DMS79 (cell line): ENCODE measurements at places on chromosomes 7 and 10.

GRCh38 chr7:117283371-117283770, 39.5 kb downstream of the WNT2 start:
- DNase-seq: no peak

DNA sequence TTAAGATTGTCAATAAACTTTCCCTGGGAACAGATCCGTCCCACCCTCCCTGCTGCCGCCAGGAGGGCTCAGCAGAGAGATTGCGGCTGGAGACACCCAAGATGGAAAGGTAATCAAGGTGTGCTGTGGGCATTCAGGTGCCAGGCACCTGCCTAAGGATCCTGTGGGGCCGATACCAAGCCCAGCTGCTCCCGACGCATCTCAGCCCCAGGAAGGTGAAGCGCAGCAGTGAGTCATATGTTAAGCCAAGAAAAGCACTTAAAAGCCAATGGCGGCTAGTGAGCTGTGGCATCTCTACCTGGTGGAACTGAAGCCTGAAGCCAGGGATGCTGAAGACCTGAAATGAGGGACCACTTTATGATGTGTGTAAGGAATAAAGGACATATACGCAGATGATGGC, 6.1 kb downstream of the WDR86 start:
- DNase-seq: no peak

DNA sequence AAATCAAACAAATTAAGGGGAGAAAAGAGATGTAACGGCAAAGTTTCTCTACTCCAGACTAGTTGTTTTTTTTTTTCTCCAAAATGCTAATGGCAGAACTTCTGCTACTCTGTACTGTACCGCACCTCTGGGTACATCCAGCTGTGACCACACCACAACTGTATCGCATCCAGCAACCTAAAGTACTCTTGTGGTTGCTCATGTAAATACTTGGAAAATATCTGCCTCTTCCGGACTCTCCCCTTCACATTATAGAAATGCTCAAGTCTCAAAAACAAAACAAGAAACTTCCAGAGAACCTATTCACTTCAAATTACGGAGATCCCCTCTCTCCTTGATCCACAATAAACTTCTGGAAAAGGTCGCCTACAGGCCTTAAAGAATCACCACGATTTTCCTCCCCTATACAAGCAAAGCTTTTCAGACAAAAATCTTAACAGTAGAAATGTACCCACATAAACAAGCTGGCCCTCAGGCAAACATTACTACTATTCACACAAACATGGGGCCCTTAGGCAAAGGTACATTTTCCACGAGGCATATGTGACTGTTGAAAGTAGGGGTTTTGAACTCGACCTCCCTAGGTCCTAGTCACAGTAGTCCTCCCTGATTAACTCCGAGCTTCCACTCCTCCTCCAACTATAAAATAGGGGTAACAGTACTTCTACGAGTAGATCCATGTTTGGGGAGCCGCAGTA, 222.9 kb upstream of the MKLN1 start:
- no peak for DNase-seq

GRCh38 chr10:75430000-75430763, 1.2 kb upstream of the LRMDA start:
- DNase-seq: no peak

GRCh38 chr7:155996718-155997280, 184.5 kb upstream of the SHH start:
- no peak for DNase-seq

- DNase-seq: no peak
These were observed 39.2 kb upstream of the ASL start for GRCh38 chr7:66036382-66036781.

GRCh38 chr7:129468547-129468946, 33.8 kb upstream of the SMKR1 start:
- no peak for DNase-seq

GRCh38 chr10:111840546-111840945, 343.0 kb downstream of the GPAM start:
- no peak for DNase-seq

DNA sequence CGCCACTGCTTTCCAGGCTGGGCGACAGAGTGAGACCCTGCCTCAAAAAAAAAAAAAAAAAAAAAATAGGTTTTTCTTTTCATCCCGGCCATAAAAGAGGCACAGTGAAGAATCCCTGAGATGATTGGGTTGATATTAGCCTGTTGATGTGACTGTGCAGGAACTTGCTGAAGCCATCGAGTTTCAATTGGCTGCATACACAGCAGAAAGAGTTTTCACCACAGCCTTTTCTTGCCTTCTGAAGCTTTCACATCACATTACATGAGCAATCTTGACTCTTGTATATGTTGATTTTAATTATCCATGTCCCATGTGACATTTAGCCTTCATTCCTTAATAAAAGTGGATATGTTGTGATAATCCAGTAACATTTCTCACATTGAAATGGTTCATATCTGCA, 14.9 kb upstream of the PLXDC2 start:
- DNase-seq: no peak

GRCh38 chr7:6007386-6007785, 1.5 kb downstream of the PMS2 start:
- no peak for DNase-seq
